Kidney (tissue), 22 donors: ENCODE measurements at places on chromosomes 3 and 15. TPM values are rescaled to one million over a fixed set of nuclear protein-coding genes. Genes with fewer than 3 reads are reported as not detected.

GRCh38 chr15:62741106-62741505 is 301.4 kb upstream of the TPM1 start:
- no peaks in the 10 kb centered on the region for H3K4me1 ChIP-seq
- H3K27ac ChIP-seq = no peak overlapping the region
- H3K27me3 ChIP-seq = no peaks in the 10 kb centered on the region

The DISP2 gene
- polyA plus RNA-seq = 0.04 TPM

DNA sequence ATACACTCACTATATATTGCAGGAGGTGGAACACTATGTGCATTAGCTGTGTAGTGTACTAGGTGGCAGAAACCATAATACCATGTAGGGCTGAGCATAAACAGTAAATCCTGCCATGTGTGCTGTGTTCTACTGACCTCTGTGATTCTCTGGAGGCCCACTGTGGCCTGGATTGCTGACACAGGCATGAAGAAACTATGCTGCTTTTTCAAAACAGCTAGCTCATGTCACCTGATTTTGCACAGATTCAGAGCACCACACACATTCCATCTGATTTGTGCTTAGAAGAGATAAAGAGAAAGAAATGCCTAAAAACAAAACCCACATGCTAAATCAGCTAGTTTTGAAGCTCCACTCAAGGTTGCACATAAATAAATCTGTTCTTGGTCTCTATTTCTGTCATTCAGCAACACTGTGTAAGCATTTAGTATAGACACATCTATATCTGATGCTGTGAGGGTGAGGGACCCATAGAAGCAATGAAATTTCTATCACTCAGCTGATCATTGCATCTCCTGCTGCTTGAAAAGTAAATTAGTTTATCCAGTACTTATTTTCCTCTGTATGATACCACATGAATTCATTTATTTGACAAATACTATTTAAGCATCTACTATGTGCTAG is 1007.7 kb upstream of the SEMA6D start:
- H3K4me1 ChIP-seq = no peaks in the 10 kb centered on the region
- H3K4me3 ChIP-seq = no peak overlapping the region
- H3K27me3 ChIP-seq = no peaks in the 10 kb centered on the region
- no peak overlapping the region for H3K27ac ChIP-seq
- no peaks in the 10 kb centered on the region for H3K36me3 ChIP-seq

GRCh38 chr15:58332676-58333400 is 99.0 kb upstream of the LIPC start:
- peaks cover 16% of the 10 kb centered on the region for H3K4me1 ChIP-seq
- no peak overlapping the region for H3K4me3 ChIP-seq
- H3K27me3 ChIP-seq = no peaks in the 10 kb centered on the region

DNA sequence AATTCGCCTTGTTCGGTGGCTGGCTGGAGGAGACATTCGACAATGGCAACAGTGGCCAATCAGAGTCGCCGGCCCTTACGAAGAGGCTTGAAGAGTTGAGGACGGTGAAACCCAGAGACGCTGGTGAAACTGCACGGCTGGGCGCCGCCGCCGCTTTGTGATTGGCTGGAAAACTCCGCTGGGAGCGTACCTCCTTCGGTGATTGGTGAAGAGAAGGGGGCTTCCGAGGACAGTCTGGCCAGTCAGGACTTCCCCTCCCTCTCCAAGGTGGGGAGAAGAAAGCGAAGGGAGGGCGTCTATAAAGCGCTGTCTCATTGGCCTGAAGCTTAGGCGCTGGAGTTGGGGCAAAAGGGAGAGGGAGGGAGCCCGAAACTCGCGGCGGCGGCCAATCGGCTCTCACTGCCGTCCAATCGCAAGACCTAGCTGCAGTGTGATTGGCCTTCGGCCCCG is 554 bp upstream of the GSK3B start:
- peak overlapping the region; percentile 89 for H3K4me3 ChIP-seq
- peak overlapping the region; percentile 100 for H3K27ac ChIP-seq
- H3K36me3 ChIP-seq = no peaks in the 10 kb centered on the region
- no peaks in the 10 kb centered on the region for H3K27me3 ChIP-seq
- peak; percentile 100 for DNase-seq

GRCh38 chr3:40019376-40019775 is 210.0 kb downstream of the MYRIP start:
- H3K27me3 ChIP-seq = no peaks in the 10 kb centered on the region
- H3K4me1 ChIP-seq = no peaks in the 10 kb centered on the region
- H3K27ac ChIP-seq = no peak overlapping the region
- no peaks in the 10 kb centered on the region for H3K36me3 ChIP-seq
- DNase-seq = peak; percentile 25
- no peak overlapping the region for H3K4me3 ChIP-seq

DNA sequence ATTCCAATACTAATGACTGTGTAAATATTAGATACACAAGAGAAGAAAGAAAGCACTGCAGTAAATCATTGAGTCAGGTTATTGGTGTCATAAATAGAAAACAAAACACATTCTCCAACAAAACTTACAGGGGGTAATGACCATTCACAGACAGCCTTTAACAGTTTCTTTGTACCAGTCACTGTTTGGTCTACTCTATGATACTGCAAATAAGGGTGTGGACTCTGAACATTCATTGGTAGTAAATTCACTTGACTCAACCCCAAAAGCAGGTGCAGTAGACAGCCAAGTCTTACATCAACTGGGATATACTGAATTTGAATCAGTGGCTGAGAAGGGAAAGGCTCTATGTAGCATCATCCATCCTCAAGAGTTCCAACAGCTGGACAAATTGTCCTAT is 463.5 kb downstream of the FOXP1 start:
- no peaks in the 10 kb centered on the region for H3K36me3 ChIP-seq
- H3K4me1 ChIP-seq = no peaks in the 10 kb centered on the region
- no peak for DNase-seq
- H3K27ac ChIP-seq = no peak overlapping the region
- no peaks in the 10 kb centered on the region for H3K27me3 ChIP-seq

- H3K27ac ChIP-seq = no peak overlapping the region
- peaks cover 6% of the 10 kb centered on the region for H3K4me1 ChIP-seq
- H3K27me3 ChIP-seq = no peaks in the 10 kb centered on the region
- peaks cover 4% of the 10 kb centered on the region for H3K36me3 ChIP-seq
- DNase-seq = no peak
- H3K4me3 ChIP-seq = no peak overlapping the region
Measured at GRCh38 chr15:65254356-65254755, 32.3 kb downstream of the PARP16 start.

- DNase-seq = peak; percentile 47
- H3K4me3 ChIP-seq = no peak overlapping the region
- H3K27ac ChIP-seq = peak overlapping the region; percentile 10
Measured at GRCh38 chr15:98827217-98827616, 178.9 kb downstream of the IGF1R start.

- no peak for DNase-seq
- no peaks in the 10 kb centered on the region for H3K4me1 ChIP-seq
- H3K27ac ChIP-seq = no peak overlapping the region
- H3K27me3 ChIP-seq = no peaks in the 10 kb centered on the region
- H3K36me3 ChIP-seq = no peaks in the 10 kb centered on the region
Measured at GRCh38 chr3:16423947-16424673, 89.4 kb downstream of the RFTN1 start.

DNA sequence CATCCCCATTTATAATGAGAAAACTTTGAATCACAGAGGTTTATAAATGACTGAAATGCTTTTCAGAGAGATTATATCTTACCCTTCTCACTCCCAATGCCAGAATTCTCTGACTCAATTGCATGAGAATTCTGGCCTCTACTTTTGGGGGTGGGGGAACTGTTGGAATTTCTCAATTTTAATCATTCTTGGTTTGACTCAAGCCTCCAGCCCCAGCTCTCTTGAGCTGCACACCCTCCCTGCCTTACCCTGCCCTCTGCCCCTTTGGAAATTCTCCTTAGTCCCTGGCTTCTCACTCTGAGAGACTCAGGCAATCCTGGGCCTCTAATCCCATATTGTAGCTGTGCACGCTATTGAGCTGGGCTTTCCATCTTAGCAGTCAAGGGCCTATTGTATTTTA is 44.2 kb downstream of the ZNF589 start:
- no peak overlapping the region for H3K27ac ChIP-seq
- H3K36me3 ChIP-seq = no peaks in the 10 kb centered on the region
- no peaks in the 10 kb centered on the region for H3K27me3 ChIP-seq
- no peaks in the 10 kb centered on the region for H3K4me1 ChIP-seq
- no peak for DNase-seq

GRCh38 chr15:44713006-44713966 is 2.0 kb downstream of the B2M start:
- peaks cover 33% of the 10 kb centered on the region for H3K36me3 ChIP-seq
- no peaks in the 10 kb centered on the region for H3K27me3 ChIP-seq
- no peak for DNase-seq
- no peak overlapping the region for H3K27ac ChIP-seq
- peak overlapping the region; percentile 98 for H3K4me3 ChIP-seq

- H3K36me3 ChIP-seq = no peaks in the 10 kb centered on the region
- no peak overlapping the region for H3K4me3 ChIP-seq
- peaks cover 6% of the 10 kb centered on the region for H3K4me1 ChIP-seq
- H3K27ac ChIP-seq = no peak overlapping the region
- no peaks in the 10 kb centered on the region for H3K27me3 ChIP-seq
- DNase-seq = no peak
Measured at GRCh38 chr3:187975561-187976364, 178.2 kb upstream of the LPP start.
